ENCODE measurements at places on chromosomes 13 and 19.

DNA sequence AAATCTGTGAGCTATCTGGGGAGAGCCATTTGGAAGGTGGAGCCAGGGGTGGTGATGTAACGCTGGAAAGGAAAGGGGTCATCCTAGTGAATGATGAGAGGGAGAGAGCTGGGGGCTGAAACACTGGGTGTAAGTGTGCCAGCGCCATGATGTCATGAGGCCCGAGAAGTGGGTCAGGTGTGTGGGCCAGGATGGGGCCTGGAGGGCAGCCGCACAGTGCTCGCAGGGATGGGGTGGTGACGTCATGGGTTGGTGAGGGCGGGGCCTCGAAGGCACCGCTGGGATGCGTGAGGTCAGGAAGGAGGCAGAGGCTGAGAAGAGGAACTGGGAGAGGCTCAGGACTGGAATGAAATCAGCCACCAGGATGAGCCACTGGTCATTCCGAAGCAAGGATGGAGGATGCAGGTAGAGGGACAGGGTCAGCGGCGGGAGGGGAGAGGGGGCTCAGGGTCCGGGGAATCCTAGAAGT is 4.4 kb downstream of the CCDC61 start:
- peak; percentile 43 for DNase-seq

- DNase-seq, result no peak
These were observed 26.2 kb upstream of the WDFY2 start for GRCh38 chr13:51557875-51558612.

GRCh38 chr13:36059321-36059720 is 71.9 kb downstream of the DCLK1 start:
- DNase-seq, result no peak

- no peak for DNase-seq
These were observed 556.1 kb upstream of the SLITRK6 start for GRCh38 chr13:86355301-86355700.
